ENCODE measurements at places on chromosomes 2 and 18.

DNA sequence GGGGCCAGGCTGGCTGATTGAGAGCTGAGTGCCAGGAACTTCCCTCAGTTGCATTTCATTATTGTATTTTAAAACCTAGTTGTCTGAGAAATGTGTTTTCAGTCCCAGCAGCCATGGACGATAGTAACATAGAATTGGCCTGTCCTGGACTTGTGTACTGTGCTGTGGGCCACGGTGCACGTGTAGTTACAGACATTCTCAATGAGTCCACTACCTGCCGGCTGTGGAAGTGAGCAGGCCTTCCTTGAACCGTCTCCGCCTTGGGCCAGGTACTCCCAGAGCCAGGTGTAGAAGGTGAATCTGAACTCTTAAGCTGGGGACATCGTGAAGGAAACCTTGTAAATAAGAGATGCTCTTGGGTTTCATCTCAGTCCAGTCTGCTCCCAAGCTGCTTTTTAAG is 47.0 kb downstream of the UBE2F start:
- DNase-seq: no peak

GRCh38 chr2:228329282-228329681 is 147.8 kb upstream of the SPHKAP start:
- no peak for DNase-seq

- DNase-seq: no peak
These were observed 201.4 kb upstream of the SIX2 start for GRCh38 chr2:45210462-45211195.

GRCh38 chr2:41853427-41854191 is 194.2 kb upstream of the PKDCC start:
- peak; percentile 27 for DNase-seq

- DNase-seq: no peak
These were observed 127.0 kb upstream of the CCDC195 start for GRCh38 chr2:224843141-224843540.

DNA sequence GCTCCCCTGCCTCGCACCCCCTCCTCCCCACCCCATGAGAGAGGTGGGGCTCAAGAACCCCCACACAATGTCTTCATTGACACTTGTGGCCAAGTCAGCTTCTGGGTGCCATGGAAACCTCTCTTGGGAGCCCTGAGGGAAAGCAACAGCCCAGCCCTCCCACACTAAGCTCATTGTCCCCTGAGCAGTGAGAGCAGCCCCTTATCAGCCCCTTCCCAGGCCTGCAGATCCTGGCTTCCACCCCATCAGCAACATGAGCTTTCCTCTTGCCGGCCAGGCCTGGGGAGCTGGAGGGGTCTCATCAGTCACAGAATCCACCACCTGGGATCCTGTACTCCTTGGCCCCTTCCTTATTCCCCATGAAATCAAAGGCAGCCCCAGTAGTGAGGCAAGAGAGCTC is 107.8 kb upstream of the ST3GAL5 start:
- no peak for DNase-seq

- DNase-seq: no peak
These were observed 58.4 kb downstream of the NOL10 start for GRCh38 chr2:10631405-10631804.

DNA sequence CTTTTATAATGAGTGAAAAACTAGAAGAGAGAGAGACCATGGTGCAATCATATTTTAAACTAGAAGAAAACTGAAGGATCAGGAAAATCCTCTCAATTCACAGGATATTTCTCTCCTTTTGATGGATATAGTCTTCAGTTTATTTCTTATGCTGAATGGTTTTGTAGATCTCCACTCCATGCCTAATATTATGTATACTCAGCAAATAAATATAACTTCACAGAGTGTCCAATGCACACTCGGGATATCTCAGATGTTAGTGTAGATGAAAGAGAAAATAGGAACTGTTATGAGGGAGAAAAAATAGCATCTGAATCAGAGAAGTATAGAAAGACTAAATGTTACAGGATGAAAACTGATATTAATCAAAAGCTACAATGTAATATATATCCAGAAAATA is 1324.5 kb upstream of the PIK3C3 start:
- DNase-seq: no peak

DNA sequence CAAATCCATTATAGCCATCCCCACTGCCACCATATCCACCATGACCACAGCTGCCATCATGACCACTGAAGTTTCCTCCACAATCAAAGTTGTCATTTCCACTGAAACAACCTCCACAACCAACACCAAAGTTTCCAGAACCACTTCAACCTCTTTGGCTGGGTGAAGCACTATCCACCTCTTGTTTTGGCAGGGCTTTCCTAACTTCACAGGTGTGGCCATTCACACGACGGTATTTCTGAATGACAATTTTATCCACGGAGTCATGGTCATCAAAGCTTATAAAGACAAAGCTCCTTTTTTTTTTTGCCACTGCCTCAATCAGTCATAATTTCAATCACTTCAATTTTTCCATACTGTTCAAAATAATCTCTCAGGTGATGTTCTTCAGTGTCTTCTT is 89.8 kb upstream of the UGP2 start:
- DNase-seq: no peak

DNA sequence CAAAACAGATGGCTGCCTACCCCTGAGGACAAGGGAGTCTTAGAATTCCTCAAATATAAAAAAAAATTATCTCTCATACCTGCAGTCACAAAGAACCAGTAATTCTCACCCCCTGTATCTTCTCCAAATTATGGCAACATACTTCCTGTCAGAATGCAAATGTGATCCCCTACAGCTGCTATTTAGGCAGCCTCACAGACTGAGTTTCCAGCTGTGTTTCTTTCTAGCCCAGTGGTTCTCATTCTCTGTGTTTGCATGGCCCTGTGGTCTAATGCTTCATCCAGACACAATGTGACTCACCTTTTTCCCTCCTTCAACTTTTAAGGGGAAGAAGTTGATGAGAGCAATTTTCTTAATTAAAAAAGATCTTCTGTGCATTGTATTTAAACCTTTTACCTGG is 726.3 kb downstream of the TSN start:
- no peak for DNase-seq

GRCh38 chr2:215619022-215619958 is 183.4 kb upstream of the FN1 start:
- peak; percentile 65 for DNase-seq

DNA sequence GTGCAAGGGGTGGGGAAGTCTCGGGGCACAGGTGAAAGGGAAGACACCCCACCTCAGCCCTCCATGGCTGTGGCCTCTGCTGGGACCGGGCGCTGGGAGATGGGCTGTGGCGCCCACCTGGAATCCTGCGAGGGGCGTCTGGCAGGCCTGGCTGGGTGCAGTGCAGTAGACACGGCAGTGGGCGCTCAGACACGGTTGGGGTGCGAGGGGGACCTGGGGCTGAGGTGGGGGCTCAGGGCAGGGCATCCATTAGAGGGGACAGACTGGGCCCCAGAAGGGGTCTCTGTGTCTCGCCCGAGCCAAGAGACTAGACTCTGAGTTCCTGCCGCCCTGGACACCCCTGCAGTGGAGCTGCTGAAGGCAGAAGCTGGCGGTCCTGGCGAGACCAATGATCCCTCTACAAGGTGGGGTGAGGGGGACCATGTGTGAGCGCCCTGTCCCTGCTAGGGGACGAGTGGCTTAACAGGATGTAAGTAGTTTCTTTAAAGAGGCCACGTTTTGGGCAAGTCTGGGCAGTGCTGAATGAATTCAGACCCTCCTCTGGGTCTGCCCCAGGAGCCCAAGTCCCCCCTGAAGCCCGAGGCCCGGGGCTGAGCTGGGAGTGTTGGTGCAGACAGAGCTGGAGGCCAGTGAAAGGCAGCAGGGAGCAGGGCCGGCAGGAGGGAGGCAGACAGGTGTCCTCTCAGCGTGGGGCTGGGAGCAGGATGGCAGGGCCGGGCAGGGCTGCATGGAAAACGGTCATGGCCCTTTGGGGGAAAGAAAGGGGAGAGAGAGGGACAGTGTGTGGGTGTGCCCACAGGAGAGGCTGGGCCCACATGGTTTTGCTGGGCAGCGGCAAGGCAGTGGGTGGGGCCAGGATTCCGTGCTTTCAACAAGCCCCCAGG is 57.2 kb downstream of the HS6ST1 start:
- no peak for DNase-seq

- DNase-seq: peak; percentile 12
These were observed 58.5 kb upstream of the MSH6 start for GRCh38 chr2:47724221-47724981.

- no peak for DNase-seq
These were observed 118.5 kb downstream of the CALCRL start for GRCh38 chr2:187329586-187329985.

DNA sequence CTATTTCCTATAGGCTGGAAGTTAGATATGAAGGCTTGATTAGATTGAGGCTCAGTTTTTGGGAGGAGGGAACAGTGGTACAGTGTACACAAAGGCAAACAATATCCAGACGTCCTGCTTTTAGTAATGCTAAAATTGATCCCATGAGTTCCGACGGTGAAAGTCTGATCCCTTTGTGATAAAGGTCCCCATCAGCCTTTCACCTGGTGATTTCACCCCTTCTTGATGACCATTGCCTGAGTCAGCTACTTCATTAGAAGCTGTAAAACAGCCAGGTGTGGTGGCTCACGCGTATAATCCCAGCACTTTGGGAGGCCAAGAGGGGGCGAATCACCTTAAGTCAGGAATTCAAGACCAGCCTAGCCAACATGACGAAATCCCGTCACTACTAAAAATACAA is 29.7 kb downstream of the TWSG1 start:
- no peak for DNase-seq

DNA sequence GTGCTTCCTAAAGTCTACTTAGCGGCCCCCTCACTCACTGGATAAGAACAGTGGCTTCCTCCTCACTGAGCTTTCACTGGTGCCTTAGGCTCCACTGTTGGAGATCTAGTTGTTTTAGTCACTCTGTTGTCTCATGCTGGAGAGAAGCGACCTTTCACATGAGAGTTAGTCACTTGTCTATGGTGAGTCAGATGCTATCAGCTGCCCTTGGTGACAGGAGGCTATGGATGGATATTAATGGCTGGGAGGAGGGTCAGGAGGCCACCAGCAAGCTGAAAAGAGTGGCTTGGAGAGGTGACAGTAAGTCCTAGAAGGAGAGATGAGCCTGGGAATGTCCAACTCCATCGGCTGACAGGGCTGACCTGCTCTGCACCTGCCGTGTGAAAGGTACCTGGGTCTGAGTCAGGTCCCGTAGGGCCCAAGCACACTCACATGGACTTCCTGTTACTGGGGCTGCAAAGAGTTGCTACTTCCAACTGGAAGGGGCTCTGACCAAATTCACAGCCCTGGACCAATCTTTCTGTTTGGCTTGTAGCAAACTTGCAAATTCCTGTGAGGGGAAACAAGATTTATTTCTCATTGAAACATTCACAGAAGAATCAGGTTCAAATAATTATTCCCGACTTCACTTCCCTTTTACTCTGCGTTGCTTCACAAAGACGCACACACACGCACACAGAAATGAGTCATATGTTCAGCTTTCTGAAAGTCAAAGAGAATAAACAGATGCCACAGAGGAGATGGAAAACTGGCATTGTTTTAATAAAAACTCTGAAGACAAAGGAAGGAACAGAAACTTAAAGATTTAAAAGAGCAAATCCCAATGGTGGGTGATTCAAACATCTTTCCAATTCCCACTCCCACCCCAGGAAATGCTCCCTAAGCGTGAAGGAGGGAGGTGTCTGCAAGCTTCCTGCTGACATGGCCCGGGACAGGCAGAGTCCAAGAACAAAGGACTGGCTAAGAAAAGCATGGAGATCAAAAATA is 203.5 kb upstream of the TWIST2 start:
- DNase-seq: no peak

- DNase-seq: no peak
These were observed 47.8 kb upstream of the LRP1B start for GRCh38 chr2:142178604-142179003.

DNA sequence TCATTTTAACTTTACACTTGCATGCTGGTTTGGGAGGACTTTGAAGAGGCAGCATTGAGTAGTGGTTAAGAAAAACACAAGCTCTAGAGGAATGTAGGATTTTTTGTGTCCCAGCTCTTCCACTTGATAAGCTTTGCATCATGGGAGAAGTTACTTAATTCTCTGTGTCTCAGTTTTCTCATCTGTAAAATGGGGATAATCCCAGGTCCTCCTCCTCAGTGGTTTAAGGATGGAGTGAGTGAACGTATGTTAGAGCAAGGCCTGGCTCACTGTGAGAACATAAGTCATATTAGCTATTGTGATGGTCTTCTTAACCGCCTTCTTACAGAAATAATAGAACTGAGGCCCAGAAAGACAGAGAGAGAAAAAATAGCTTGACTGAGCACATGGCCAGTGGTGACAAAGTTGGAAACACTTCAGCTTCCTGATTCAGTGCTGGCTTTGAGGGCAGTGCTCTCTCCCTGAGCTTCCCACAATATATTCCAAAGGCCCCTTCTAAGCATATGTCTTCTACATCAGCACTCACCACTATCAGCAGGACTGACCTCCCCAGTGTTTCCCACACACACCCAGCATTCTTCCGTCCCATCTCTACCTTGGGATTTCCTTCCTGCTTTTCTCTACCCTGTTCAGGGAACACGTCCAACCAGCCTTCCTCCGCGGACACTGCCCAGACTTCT is 214.9 kb upstream of the TNP1 start:
- no peak for DNase-seq

DNA sequence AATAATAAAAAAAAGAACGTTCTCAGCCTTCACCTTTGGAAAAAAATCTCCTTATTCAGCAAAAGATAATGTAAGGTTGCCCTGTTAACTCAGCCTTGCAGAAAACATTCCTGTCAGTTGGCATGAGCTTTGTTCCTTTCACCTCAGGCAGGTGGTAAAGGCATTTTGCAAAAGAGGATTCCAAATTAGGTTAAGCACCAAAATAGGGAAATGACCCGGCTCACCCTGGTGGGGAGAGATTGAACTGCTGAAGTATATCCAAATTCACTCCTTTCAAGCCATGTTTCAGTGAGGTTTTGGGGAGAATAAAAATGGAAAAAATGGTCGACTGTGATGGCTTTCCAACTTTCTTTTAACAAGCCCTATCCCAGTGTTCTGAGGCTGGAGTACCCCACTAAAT is 1988.8 kb upstream of the PIK3C3 start:
- no peak for DNase-seq

- no peak for DNase-seq
These were observed 287.0 kb downstream of the TCF4 start for GRCh38 chr18:55300936-55301531.

- no peak for DNase-seq
These were observed 248.4 kb upstream of the MEIS1 start for GRCh38 chr2:66186537-66186936.

- DNase-seq: no peak
These were observed 34.7 kb downstream of the SPOPL start for GRCh38 chr2:138536302-138536701.

Data from NCI-H2029 (cell line).